ENCODE measurements at places on chromosomes 6 and 20.

GRCh38 chr6:17178754-17179529 is 77.1 kb downstream of the STMND1 start:
- no peak for DNase-seq

GRCh38 chr6:81969814-81970213 is 217.3 kb upstream of the TENT5A start:
- DNase-seq: peak; percentile 49

DNA sequence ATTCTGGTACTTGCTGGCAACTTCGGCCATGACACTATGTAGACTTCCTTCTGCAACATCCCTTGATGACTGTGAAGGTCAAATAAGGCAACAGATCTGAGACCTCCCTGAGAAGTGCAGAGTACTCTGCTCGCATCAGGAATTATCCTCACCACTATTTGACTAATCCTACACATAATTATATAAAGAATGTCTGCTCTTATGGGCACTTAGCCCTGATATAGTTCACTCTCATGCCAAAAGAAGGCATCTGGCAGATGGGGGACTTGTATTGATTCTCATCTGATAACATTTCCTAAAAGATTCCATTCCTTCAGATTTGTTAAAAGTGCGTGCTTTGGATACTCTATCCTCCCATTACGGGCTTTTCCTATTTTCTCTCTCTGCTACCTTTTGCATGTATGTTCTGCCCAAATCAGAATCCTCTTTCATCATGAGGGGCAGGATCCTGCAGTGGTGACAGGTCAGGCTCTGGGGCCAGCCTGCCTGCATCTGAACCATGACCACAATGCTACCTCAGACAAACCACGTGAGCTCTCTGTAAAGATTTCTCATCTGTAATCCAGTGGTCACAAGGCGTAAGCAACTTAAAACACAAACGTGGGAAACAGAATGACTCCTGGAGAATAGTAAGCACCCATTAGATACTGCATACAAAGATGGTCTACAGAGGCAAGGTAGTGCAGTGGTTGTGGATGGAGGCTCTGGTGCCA is 134.0 kb downstream of the GJA10 start:
- DNase-seq: no peak

DNA sequence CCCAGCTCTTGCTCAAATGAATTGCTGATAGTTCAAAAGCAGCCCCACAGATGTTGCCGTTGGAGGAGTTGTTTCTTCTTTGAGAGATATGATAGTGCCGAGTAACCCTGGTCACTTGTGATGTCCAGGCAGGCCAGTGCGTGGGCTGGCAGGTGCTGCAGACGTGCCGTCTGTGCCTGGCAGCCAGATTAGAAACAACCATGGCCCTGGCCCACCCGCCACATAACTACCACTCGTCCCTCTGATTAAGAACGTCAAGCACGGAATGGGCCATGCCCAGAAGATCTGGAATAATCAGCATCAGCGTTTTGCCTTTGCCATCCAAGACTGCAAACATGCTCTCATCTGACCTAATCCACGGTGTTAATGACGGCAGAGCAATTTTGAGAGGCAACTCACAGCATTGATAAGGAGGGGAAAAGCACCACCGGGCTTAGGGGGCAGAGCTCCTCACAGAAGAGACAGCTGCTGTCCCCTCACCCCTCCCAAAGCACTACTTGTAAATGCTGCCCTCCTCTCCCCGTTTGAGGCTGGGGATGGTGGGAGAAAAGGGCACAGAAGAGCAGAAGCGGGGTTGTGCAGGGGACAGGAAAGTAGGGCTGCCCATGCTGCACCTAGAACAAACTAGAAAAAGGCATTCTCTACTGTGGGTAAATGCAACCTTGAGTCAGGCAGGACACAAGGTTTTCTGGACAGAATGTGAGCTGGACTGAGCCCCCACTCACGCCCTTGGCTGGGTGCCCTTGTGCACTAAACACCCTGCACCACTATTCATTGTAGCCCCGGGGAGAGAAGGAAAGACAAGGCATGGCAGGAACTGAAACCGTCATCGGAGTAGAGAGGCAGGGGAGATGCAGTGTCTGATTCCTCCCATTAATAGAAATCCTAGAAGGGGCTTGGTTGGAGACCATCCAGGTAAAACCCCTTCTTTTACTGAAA is 5.3 kb upstream of the CPNE5 start:
- no peak for DNase-seq

DNA sequence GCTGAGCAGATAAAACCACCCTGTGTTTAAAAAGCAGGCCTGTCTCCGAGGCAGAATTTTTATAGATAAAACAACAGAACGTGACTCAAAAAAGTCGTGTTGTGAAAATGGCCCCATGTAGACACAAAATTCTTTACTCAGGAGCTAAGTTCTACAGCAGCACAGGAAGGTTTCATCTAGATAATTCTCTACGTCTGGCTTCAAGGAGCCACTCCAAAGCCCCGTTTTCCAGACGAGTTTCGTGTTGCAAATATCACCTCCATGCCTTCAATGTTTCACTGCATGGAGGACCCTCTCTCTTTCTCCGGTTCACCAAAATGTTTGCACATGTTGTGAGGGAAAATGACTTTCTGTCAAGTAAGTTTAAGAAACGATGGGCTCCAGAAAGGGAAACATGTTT is 12.0 kb upstream of the BMP7 start:
- no peak for DNase-seq

- DNase-seq: no peak
These were observed 64.5 kb downstream of the STX11 start for GRCh38 chr6:144214622-144215401.

GRCh38 chr20:46945465-46945864 is 50.8 kb downstream of the EYA2 start:
- peak; percentile 84 for DNase-seq

GRCh38 chr6:89917216-89917615 is 22.9 kb downstream of the GJA10 start:
- no peak for DNase-seq

DNA sequence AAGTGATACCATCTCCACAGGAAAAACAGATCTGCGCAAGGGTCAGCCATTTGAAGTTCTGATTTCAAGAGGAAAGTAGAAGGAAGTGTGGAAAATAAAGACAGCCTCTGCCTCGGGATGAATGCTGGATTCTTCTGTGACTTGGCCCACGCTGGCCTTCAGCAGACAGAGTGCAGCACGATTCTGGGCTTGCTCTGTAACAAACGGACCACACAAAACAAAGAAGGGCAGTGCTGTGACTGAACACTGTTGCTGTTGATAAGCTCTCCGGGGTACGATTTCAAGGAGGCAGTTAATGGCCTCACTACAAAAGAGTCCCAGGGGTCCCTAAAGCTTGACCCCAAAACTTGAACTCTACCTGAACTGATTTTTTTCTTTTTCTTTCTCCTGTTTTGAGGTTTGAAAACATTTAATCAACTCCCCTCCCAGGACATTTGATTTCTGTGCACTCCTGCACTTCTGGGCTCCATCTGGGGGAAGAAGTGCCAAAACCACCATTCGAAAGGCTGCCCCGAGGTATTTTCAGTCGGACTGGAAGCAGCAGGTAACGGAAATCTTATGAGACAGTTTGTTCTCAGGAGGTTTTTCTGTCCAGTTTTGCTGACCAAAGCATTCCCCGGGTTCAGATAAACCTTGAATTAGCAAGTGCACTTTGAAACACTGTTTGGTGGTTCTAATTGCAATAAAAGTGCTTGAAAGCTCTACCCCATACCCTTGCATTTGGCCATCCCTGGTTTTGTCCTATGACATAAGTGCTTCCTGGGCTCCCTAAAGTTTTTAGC is 189.6 kb downstream of the MYLK4 start:
- no peak for DNase-seq

- no peak for DNase-seq
These were observed 16.5 kb upstream of the CPNE5 start for GRCh38 chr6:36855750-36856149.

DNA sequence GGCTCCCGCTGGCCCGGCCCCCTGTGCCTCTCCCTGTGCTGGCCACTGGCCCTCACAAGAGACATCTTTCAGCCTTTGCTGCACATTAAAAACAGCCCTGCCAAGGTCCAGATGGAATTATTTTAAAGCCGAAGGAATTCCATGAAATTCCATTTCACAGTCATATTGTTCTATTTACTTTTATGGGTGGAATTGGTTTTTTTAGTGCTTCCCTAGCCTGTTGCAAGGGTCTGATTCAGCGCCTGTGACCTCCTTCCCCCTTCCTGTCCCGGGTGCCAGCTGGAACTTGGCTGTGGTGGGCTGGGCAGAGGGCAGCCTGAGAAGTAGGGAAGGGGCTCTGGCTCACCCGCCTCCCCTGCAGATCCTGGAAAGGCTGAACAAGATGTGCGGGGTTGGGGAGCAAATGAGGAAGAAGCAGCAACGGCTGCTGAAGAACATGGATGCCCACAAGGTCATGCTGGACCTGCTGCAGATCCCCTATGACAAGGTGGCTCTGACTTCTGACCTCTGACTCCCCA is 34.3 kb downstream of the UQCC2 start:
- DNase-seq: no peak

- DNase-seq: no peak
These were observed 30.3 kb downstream of the SEL1L2 start for GRCh38 chr20:13960119-13960518.

GRCh38 chr20:17463711-17464110 is 67.5 kb downstream of the BFSP1 start:
- no peak for DNase-seq

DNA sequence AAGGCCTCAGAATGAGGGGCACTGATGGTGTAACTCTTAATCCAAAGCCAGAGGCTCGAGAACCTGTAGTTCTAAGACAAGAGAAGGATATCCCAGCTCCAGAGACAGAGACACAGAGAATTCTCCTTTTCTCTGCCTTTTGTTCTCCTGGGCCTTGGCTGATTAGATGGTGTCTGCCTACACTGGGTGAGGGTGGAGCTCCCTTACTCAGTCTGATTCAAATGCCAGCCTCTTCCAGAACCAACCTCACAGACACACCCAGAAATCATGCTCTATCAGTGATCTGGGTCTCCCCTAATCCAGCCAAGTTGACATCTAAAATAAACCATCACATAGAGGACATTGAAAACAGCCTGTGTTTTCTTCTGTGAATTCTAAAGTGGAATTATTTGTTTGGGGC is 68.0 kb upstream of the SMIM28 start:
- no peak for DNase-seq

- no peak for DNase-seq
These were observed 10.4 kb downstream of the RPL7L1 start for GRCh38 chr6:42889815-42890214.

GRCh38 chr20:1565461-1565860 is 8.0 kb upstream of the SIRPD start:
- DNase-seq: no peak

DNA sequence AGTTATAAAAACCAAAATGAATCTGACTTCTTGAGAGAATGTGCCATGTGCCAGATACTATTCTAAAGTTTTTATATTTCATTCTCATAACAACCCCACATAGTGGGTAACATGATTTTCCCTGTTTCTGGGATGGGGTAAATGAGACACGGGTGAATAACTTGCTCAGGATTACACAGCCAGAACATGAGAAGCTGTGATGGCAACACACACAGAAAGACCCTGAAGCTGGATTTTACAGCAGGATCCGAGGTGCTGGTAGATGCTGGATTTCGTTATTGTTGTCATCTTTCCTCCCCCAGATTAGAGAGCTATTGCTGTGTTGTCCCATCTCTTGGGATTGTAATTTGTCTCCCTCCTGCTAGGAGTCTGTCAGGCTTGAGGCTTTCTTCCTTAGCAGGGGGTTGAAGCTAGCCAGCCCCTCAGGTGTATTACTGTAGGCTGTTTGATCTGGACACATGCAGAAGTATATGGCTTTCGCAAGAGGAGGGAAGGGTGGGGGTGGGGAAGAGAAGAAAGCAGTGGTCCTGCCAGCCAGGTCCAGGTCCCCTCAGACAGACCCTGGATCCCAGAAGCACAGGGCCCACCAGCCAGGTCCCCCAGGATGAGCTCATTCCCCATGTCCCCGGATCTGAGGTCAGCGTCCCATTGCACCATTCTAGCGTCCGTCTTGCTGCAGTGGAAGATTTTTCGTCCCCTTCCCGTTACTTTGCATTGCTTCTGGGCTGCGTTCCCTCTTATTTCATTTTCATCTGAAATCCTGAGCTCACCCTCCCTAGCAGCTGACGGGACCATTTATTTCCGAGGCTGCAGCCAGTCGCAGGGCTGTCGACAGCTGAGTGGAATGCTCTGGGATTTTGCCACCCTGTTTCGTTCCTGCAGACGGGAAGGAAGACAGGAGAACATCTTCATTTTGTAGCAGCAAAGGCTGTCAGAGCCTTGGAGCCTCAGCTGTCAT is 7.3 kb upstream of the KCNG1 start:
- no peak for DNase-seq

GRCh38 chr20:33897313-33897912 is 86.3 kb downstream of the CHMP4B start:
- no peak for DNase-seq

DNA sequence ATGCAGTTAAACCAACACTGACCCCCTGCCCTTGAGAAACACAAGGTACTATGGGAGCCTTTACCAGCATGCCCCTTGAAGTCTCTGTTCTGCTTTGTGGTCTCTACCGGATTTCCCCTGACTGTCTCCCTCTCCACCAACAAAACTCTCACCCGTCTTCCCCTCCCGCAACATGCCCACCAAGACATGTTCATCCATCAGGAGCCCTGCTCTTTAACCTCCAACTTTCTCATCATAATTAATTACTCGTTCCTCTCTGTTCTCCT is 1.1 kb downstream of the ZNF165 start:
- DNase-seq: no peak

DNA sequence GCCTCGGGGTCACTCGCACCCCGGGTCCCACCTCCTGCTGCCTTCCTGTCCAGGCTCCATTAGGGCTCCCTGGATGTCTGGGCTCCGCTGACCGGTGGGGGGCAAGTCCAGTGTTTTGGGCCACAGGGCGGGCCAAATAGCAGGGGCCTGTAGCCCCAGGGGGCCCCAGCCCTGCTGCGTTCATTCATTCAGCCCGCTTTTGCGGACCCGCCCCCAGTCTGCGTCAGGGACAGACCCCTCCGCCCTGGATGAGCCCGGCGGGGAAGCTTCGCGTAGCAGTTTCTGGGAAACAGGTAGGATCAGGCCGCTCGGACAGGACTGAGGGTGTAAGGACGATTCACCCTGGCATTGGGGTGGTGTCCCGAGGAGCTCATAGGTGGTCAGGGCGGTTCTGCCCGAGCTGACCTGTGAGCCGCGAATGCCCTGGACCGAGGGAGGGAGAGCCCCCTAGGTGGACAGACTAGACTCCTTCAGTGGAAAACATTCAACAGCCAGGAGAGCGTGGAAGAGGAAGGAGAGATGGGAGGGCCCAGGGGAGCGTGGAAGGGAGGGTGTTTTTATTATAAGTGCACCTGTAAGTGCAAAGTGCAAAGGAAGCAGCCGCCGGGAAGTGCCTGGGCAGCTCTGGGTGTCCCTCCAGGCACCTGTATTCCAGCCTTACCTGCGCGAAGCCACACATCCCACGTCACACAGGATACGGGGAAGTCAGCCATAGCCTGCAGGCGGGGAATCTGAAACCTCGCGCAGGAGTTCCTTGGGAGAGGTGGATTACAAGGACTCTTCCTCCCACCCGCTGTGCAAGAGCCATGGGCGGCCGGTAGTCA is 662 bp downstream of the ENTPD6 start:
- DNase-seq: peak; percentile 44

DNA sequence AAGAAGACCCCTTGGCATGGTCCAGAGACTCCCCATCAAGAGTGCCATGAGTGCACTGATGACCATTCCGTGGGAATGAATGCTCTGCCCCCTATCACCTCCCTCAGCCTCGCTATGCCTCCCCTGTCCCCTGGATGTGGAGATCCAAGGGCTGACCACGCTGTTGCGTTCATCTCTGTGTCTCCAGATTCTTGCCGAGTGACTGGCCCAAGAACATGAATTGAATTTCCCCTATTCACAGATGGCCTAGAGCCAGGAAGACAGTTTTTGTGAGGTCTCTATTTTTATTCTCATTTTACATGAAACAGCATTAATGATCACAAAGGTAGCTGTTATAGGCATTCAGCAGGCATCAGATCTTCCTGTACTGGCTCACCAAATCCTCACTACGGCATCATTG is 33.6 kb downstream of the MAFB start:
- DNase-seq: no peak
